NCI-H146 (cell line): ENCODE measurements at places on chromosomes 7 and 10.

DNA sequence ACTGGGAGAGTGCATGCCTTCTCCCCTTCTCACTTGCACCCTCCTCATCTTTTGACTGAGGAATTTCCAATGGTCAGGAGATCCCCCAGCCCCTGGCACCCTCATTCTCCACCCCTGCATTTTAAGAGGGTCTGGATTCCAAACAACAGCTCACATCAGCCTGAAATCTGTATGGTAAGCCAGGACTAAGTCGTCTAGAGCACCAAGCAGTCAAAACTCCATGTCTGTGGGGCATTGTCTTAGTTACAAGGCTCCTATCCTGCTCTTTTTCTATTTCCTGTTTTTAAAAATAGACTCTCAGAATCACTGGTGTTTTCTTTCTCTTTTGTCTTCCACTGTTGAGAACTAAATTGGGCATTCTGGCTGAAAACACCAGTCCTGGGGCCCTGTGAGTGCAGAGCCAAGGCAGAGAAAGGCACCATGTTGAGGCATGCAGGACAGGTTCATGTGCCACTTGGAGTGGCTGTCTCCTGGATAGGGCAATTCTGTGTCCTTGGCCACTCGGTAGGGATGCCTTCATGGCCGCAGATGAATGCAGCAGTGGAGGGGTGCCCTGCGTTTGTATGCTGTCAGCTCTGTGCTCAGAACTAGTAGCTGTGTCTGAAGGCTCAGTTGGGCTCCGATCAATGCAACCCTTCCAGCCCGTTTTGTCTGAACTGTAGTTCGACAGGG, 216.6 kb upstream of the YAE1 start:
- DNase-seq, result no peak

- no peak for DNase-seq
Observed at GRCh38 chr10:19479854-19480253, 336.4 kb upstream of the PLXDC2 start.

DNA sequence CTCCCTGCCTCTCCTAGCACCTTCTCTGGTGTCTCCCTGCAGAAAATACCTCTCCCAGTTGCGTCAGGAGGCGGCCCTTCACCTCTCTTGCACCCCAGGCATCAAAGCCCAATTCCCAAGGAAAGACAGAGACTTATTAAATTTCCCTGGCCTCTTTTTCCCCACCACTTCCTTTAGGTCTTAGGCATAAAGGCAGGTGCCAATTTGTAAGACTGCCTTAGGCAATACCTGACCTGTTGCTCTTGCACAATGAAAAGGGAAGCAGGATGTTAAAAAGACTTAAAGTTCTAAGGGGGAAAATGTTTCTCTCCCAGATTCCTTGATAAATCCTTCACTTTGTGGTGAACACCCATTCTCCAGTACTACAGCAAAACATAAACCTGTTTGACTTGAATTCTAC, 186.7 kb downstream of the SLC25A13 start:
- DNase-seq, result peak; percentile 53

DNA sequence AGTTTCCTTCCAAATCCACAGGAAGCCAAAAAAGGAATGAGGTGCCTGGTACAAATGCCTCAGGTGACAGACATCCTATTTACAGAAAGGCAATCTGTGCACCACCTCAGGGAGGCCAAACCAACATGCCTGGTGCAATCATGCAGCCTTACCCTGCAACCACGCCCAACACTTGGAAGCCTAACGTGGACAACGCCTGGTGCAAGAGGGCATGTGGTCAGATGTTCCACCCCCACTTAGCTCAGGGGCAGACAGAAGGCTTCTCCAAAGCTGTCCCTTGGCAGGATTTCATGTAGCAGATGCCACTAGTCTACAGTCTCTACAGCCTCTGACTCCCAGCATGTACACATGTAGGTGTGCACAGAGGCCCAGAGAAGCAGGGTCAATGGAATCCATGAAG, 89.5 kb downstream of the KCNMA1 start:
- DNase-seq, result no peak

GRCh38 chr7:18036783-18037182, 9.1 kb upstream of the PRPS1L1 start:
- DNase-seq, result no peak

GRCh38 chr7:28685644-28686417, 272.3 kb downstream of the TRIL start:
- DNase-seq, result peak; percentile 43

DNA sequence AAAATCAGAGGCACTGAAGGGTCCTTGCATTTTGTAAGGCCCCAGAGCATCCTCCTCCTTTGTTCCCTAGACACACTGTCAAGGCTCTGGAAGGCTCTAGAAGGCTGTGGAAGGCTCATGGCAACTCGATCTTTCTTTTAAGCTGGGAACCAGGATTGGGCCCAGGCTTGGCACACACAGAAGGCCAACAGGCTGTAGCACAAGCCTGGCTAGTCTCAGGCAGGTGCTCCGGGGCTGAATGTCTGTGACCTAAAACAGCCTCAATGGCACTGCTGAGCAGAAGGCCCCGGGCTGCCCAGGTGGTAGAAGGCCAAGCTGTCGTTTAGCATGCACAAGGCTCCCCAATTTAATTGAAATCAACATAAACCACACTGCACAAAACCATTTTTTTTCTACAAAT, 55.7 kb downstream of the PRKAG2 start:
- DNase-seq, result no peak

GRCh38 chr7:12985752-12986151, 298.3 kb downstream of the ARL4A start:
- DNase-seq, result no peak

DNA sequence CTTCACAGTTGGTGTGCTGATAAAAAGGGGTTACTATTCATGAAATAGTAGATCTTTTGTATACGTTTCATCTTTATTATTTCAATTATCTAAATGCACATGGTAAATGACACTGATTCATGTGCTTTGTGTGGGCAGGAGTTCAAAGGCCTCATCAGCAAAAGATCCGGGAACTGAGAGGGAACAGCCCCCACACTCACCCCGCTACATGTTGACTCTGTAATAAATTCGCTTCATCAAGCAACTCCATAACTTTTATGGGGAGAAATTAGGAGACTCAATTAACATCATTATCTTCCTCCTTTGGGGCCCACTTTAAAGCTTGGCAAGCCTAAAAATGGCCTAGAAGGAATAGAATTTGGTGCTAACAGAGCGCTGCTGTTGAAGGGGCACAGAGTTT, 250.7 kb upstream of the BMPER start:
- no peak for DNase-seq

DNA sequence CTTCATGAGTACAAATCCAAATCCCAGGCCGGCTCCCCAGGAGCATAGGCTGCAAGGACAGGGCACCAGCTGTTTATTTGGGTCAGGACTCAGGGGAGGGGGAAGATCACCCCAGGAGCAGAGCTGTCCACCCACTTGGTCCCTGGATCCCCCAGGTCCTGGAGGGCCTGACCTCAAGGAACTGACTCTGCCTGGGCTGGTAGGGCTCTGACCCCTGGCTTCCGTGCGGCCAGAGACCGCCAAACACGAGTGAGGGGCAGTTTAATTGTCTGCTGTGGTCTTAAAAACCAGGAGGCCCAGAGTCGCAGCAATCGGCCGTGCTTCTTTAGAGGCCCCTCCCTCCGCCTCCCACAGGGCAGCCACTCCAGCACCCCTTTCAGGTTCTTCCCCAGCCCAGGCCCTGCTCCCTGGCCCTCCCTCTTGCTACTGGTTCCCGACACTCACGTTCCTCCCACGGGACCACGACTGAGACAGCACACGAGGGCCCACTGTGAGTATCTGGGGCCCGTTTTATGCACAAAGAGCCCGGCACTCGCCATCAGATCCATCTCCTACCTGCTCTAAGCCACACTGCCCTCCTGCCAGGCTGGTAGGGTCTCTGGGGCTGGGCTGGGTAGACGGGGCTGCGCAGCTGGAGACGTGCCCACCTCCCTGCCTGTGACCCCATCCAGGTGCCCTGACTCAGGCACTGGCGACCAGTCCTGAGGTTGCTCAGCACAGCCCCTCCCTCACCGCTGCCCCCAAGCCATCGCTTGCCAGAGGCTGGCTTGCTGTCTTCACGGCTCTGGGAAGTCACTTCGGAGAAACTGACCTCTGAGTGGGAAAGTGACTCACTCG, 30.0 kb upstream of the CFAP46 start:
- DNase-seq, result no peak

- DNase-seq, result no peak
Observed at GRCh38 chr7:128029405-128029995, 1.7 kb downstream of the LRRC4 start.

GRCh38 chr10:15625261-15625660, 94.5 kb downstream of the ITGA8 start:
- no peak for DNase-seq

DNA sequence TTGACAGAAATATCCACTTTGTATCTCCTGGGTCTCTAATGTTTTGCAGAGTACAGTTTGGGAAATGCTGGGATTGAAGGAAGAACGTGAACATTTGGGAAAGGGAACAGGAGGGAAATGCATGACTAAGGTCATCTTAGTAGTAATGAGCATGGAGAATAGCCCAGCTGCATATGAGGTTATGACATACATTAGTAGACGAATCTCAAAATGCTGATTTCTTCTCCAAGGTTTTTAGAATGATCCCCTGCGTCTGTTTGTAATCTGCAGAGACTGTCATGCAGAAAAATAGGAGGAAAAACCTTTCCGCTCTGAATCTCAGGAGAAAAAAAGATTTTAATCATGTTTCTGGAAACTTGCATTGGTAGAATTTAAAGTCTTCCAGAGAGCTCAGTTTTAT, 133.6 kb downstream of the PPP1R9A start:
- no peak for DNase-seq

GRCh38 chr10:114508376-114508775, 104.1 kb upstream of the AFAP1L2 start:
- no peak for DNase-seq

GRCh38 chr7:30136743-30137485, 2.1 kb downstream of the MTURN start:
- DNase-seq, result no peak

GRCh38 chr7:143384148-143384547, 3.0 kb downstream of the ZYX start:
- no peak for DNase-seq
